ENCODE measurements at places on chromosomes 16 and 17.

DNA sequence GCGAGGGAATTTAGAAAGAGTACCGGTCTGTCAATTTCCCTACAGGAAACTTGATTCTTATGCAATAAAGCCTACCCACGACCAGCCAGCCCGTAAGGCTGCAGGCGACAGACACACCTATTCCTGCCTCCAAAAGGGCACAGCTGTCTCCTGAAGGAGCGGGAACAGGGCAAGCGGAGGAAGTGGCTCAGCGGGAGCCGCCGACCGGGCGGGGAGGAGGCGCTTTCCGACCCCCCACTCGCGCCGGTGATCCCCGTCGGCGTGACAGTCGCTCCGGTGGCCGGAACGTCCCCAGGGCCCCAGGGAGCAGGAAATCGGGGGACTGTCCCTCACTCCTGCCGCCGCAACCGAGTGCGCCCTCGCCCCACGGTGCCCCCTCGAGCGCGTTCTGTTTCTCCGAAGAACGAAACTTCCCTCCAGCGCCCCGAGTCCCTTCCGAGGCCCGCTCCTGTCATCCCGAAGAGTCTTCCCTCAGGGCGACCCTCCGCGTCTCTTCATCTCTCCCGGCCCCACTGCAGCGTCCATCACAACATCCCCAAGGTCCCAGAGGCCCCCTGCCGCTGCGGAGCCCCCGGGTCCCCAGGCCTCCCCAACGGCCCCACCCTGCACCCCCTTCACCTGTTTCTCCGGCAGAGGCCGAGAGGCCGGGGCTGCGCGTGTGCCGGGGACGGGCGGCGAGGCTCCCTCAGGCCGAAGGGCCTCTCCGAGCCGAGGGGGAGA, 421 bp downstream of the STAT3 start:
- DNase-seq, result no peak

- DNase-seq, result no peak
These were observed 445 bp downstream of the CIAO2B start for GRCh38 chr16:66933776-66934137.

DNA sequence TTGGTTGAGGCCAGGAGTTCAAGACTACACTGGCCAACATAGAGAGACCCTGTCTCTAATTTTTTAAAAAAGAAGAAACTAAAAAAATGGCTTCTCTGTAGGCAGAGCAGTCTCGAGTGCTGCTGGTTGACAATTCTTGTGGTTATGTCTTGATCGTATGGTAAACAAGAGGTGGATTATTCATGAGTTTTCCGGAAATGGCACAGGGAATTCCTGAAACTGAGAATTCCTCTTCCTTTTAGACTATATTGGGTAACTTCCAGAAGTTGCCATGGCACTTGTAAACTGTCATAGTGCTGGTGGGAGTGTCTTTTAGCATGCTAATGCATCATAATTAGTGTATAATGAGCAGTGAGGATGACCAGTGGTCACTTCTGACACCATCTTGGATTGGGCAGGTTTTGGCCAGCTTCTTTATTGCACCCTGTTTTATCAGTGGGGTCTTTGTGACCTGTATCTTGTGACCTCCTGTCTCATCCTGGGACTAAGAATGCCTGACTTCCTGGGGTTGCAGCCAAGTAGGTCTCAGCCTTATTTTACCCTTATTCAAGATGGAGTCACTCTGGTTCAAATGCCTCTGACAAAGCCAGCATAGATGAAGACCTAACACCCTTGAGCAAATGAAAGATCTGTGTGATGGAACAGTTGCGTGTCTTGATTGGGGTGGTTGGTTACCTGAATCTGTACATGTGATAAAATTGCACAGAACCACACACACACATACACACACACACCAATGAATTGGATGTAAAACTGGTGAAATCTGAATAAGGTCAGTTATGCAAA, 30.2 kb downstream of the BMERB1 start:
- DNase-seq, result no peak

DNA sequence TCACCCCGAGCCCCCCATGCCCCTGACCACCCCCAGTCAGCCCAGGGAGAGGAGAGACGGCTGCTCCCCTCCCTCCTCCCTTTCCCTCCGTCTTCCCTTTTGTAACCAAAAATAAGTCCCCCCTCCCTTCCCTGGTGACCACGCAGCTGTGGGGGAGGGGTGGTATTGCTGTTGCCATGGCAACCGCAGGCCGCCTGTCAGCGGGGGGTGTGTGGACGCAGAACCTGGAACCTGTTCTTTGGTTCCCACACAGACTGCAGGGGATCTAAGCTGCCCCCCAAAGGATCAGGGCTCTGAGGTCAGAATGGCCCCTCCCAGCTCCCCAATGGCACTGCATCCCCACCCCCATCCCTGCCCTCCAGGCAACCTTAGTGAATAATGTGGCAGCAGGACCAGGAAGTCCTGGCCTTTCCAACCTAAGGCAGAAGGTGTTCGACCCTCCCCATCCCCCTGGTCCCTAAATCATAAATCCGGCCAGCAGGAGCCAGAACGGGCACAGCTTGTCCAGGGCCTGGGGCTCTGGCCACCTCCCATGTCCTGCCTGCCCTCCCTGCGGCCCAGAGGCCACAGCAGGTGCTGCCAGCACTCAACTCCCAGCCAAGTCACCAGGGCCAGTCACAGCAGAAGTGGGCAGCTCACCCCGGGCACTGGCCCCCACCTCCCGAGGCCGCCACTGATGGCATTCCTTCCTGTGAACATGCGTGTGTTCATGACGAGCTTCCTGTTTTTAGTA, 12.0 kb downstream of the CA4 start:
- no peak for DNase-seq

GRCh38 chr16:69133373-69133954, 1.0 kb downstream of the UTP4 start:
- DNase-seq, result no peak
